ENCODE measurements at places on chromosomes 2 and 18.

DNA sequence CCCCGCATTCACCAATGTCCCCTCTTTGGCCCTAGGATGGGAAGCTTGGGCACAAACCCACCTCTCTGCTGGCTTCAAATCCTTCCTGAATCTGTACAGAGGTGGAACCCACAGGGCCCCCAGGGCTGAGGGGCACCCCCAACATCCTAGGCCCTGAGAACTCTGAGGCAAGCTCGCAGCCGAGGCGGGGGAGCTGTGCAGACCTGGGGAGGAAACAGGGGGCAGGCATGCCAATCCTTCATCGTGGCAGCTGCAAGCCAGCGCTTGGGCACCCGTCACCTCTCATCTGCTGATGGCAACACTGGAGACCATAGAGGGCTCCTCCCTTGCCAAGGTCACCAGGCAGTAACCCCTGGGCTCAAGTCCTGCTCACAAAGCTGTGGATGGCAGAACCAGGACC, 10.8 kb downstream of the ECEL1 start:
- DNase-seq, result no peak

- peak; percentile 84 for DNase-seq
Measured at GRCh38 chr18:45839414-45840395, 14.2 kb downstream of the SIGLEC15 start.

DNA sequence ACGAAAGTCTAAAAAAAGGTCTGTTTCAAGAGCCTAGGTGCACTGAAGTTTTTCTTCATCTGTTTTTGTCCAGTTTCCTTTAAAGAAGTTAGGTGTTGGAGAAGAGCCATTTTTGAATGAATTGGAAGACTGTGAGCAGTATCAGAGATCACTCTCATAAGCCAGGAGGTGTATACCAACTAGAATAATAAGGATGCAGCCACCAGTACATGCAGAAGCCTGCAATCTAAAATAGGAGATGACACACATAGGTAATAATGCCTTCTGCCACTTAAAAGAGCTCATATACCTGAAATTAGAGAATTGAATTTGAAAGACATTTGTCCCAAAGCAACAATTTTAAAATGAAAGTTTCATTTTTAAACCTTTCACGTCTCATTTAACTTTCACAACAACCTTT, 81.7 kb downstream of the RBMS1 start:
- DNase-seq, result no peak

DNA sequence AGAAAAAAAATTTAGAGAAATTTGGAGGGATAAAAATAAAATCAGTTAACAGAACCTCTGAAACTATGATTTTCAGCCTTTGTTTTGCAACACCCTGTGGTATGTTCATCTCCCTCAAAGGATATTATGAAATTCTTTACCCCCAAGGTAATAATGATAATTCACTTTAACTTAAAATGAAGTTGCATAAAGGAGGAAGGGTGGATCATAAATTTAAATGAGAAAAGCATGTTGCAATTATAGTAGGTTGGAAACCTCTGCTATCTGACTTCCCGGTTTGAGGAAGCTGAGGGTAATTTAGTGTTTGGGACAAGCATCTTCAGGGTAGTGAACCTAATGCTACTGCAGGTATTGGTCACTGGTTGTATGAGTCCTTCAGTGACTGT, 102.9 kb downstream of the BABAM2 start:
- DNase-seq, result peak; percentile 51

GRCh38 chr2:43460611-43461365, 135.1 kb downstream of the THADA start:
- no peak for DNase-seq
